A673 (cell line): ENCODE measurements at places on chromosomes 16 and 17.

DNA sequence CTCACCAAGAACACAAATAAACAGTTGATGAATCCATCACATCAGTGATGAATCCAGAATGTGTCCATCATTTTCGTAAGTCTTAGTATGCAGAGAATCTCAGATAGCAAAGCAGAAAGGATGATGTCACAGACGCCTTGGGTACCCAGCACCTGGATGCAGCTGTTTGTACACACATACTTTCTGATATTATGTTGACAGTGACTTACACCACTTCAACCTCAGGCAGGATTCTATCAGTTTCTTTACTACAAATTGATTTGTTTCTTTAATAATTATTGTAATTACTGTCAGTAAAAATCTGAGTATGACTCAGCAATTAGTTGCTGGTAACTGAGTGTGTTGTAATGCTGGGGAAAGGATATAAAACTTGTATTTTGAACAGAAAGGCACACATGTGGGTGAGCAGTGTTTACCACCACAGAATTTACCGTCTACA is 159.8 kb downstream of the RPTOR start:
- DNase-seq, result no peak

GRCh38 chr16:87995644-87996043 is 44.4 kb downstream of the BANP start:
- no peak for DNase-seq

DNA sequence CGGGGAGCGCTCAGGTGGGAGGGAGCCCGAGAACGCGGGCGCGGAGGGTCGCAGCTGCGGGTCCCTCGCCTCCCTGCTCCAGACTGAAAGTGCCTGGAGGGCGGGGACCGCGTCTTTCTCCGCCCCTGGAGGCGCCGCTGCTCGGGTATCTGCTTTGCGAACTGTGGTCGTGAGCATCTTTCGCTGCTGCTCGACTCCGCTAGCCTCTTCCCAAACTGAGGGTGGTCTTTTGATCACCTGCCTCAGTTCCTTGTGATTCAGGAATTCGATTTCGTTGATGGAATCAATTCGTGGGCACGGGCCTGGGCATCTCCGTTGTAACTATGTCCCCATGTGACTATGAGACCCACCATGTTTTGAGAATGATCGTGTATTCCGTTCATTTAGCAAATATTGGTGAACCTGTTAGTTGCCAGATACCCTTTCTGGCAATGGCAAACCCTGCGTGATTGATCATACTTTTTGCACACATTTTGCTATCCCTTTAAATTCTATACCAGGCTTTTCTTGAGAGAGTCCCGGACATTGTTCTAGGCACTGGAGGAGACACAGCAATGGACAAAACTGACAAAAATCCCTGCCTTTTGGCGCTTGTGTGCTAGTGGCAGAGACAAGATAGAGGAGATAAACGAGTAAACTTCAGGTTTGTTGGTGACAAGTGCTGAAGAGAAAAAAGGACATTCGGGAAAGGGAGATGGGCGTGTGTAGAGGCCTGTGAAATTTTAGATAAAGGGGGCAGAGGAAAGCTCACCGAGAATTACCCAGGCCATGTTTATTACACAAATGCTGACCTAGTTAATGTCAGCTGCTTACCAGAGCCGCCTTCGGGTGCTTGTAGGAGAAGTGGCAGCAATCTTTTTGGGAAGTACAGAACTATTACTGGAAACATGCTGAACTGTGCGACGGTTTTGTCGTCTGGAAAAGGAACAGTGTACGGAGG is 948 bp downstream of the UTP18 start:
- peak; percentile 68 for DNase-seq

GRCh38 chr17:13003454-13003851 is 14.4 kb downstream of the ELAC2 start:
- DNase-seq, result no peak

DNA sequence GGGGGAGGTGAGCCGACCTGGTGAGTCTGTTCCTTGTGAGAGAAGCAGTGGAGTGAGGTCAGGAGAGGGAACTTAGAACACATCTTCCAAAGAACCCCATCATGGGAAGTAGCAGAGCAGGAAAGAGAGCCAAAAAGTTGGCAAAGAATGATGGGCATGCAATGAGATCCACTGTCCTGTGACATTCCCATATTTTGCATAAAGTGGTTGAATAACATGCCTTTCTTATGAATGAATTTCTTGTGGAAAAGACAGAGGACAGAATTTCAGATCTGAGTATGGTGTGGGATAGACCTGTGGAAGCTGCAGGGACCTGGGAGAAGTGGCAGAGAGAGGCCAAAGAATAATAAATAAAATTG is 41.3 kb downstream of the TMEM100 start:
- no peak for DNase-seq

- DNase-seq, result no peak
These were observed 23.6 kb upstream of the PLLP start for GRCh38 chr16:57308041-57308440.

DNA sequence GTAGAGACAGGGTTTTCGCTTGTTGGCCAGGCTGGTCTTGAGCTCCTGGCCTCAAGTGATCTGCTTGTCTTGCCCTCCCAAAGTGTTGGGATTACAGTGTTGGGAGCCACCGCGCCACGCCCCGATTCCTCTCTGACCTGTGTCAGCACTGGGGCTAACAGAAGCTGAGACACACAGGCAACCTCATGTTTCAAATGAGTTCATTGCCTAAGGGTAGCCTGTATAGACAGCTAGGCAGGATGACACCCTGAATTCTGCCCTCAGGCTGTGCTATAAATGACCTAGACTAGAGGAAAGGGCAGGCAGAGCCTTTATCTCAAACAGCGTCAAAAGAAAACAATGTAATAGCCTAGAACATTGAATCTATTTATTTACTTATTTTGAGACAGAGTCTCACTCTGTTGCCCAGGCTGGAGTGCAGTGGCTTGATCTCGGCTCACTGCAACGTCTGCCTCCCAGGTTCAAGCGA is 2.3 kb upstream of the CDK3 start:
- DNase-seq, result no peak

DNA sequence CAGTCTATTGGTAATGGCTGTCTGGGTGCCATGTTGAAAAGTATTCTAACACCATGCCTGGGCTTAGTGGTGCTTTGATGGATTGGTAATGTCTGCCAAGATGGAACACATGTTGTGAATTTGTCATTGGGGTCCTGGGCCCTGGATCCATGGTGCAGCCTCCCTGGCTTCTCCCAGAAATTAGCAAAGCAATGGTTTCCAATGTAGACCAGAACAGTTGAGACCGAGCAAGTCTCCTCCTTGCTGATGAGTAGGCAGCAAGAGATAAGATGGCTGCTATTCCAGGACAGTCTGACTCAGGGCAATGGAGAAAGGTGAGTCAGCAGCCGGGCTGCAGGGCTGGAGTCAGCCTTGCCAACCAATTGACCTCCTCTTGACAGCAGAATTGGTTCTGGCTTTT is 30.8 kb downstream of the GPR139 start:
- DNase-seq, result no peak

GRCh38 chr17:70137451-70138230 is 31.7 kb upstream of the KCNJ2 start:
- peak; percentile 29 for DNase-seq

- no peak for DNase-seq
These were observed 34.5 kb downstream of the RNF213 start for GRCh38 chr17:80295146-80295545.

DNA sequence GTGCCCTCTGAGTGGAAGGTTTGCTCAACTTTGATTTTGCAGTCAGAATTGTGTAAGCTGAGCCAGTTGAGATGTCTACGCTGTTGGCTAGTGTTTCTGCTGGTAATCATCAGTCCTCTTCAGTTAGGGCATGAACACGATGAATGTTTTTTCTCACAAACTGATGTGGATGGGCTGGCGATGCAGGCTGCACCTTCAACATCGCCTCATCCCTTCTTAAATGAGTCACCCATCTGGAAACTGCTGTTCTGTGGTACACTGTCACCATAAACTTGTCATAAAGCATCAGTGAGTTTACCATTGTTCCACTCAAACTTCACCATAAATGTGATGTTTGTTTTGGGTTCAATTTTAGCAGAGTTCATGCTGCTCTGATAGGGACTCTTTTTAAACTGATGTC is 8.4 kb downstream of the C16orf95 start:
- no peak for DNase-seq

DNA sequence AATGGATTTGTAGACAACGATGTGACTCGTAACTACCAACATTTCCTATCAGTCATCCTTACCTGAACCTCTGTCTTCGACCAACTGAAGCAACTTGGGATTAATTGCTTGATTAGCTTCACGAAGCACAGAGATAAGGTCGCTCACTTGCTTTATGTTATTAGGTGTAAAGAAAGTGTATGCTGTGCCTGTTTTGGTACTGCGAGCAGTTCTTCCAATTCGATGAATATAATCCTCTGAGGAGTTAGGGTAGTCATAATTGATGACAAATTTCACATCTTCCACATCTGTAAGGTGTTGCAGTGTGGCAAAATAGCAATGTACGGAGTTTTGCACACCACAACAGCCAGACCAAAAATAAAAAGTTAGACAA is 3.6 kb upstream of the POLG2 start:
- DNase-seq, result no peak

DNA sequence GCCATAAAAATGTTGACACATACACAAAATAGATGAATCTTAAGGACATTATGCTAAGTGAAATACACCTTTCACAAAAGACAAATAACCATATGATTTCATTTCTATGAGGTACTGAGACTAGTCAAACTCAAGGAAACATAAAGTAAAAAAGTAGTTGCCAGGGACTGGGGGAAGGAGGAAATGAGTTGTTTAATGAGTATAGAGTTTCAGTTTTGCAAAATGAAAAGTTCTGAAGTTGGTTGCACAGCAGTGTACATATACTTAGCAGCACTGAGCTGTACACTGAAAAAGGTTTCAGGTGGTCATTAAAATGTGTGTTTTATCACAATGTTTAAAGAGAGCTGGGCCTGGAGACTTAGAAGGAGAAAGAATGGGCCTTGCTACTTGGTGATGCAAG is 4.7 kb upstream of the SLC13A2 start:
- no peak for DNase-seq

GRCh38 chr17:17150448-17150800 is 55.7 kb downstream of the PLD6 start:
- DNase-seq, result no peak

- DNase-seq, result no peak
These were observed 161.7 kb downstream of the IRF8 start for GRCh38 chr16:86060381-86061317.

DNA sequence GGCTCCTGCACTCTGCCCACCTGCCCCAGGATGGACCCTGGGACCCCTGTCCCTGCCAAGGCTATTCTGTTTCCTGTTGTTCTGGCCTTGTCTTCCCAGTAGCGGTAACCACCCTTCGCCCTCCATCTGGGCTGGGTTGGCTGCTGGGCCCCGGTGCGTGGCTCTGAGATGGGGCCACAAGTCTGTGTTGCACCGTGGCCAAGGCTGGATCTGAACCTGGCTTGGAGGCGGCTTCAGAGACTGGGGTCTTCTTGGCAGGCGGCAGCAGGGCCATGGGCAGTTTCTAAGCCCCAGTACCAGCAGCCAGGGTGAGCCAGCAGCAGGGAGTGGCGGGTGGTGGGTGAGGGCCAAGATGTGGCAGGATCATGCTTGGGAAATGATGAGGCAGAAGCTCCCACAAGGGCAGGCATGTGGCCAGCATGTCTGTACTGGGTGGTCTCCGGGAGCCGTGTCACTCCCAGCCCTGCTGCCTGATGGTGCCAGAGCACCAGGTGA is 12.6 kb downstream of the MAP2K3 start:
- no peak for DNase-seq

DNA sequence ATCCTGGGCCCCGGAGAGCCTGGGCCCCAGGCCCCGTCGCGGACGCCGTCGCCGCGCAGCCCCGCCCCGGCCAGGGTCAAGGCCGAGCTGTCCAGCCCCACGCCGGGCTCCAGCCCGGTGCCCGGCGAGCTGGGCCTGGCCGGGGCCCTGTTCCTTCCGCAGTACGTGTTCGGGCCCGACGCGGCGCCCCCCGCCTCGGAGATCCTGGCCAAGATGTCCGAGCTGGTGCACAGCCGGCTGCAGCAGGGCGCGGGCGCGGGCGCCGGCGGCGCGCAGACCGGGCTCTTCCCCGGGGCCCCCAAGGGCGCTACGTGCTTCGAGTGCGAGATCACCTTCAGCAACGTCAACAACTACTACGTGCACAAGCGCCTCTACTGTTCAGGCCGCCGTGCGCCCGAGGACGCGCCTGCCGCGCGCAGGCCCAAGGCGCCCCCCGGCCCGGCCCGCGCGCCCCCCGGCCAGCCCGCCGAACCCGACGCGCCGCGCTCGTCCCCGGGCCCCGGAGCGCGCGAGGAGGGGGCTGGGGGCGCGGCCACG is 36.8 kb upstream of the ZC3H18 start:
- DNase-seq, result peak; percentile 52

GRCh38 chr17:64622931-64623654 is 39.0 kb downstream of the SMURF2 start:
- no peak for DNase-seq

DNA sequence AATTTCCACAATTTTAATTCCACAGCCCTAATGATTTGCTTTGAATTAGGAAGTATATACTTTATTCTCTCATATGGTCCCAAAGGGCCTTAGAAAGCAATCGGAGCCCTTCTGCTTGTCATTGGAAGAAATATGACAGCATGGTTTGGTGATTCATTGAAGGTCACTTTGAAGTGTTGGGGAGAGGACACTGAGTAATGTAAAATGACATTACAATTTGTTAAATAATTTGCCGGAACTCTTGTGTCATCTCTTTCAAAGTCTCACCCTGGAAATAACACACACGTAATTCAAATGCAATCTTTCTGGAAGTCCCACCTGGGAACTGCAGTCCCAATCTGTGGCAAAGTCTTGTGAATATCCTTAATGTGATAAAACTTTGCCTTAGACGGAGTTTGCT is 59.8 kb downstream of the BMERB1 start:
- no peak for DNase-seq

DNA sequence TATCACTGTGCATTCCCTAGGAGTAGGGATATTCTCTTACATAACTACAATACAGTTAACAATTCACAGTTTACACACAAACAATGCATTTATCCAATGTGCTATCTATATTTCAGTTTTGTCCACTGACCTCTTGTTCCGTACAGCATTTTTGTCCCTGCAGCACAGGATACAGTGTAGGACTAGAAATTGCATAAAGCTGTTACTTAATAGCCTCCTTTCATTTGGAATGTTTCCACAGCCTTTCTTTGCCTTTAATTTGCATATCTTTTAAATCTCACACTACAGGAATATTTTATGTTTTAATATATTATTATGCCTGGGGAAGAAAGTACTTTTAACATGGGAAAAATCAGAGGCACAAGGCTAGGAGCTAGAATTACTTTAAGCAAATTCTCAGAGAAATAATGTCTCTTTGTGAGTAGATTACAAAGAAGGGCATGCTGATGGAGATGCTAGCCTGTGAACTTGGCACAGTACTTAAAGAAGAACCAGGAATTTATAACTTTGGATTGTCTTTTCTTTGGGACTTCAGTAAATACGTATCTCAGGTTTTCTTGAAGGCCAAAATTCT is 144.3 kb downstream of the ITFG1 start:
- peak; percentile 5 for DNase-seq

- peak; percentile 40 for DNase-seq
These were observed 16.4 kb downstream of the CDH5 start for GRCh38 chr16:66382966-66383299.

GRCh38 chr17:55350825-55351205 is 70.8 kb downstream of the MMD start:
- no peak for DNase-seq

GRCh38 chr17:17783116-17783824 is 53.5 kb downstream of the SREBF1 start:
- DNase-seq, result peak; percentile 82
